ENCODE measurements at places on chromosomes 1 and 21.

DNA sequence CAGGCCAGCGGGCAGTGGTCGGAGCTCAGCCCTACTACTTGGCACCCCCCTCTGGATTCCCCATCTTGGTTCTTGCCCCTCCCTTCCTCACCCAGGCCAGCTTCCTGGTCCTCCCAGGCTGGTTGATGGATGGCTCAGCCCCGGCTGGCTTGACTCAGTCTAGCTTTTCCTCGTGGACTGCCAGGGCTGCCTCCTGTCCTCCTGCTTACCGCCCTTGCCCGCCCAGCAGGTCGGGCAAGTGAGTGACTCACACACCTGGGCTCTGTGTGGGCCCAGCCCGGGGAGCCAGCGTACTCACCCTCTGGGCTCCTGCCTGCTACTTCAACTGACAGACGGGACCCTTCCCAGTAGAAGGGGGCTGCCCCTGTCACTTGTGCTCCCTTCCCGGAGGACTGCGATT, 19.5 kb upstream of the ARHGEF10L start:
- DNase-seq, result no peak

DNA sequence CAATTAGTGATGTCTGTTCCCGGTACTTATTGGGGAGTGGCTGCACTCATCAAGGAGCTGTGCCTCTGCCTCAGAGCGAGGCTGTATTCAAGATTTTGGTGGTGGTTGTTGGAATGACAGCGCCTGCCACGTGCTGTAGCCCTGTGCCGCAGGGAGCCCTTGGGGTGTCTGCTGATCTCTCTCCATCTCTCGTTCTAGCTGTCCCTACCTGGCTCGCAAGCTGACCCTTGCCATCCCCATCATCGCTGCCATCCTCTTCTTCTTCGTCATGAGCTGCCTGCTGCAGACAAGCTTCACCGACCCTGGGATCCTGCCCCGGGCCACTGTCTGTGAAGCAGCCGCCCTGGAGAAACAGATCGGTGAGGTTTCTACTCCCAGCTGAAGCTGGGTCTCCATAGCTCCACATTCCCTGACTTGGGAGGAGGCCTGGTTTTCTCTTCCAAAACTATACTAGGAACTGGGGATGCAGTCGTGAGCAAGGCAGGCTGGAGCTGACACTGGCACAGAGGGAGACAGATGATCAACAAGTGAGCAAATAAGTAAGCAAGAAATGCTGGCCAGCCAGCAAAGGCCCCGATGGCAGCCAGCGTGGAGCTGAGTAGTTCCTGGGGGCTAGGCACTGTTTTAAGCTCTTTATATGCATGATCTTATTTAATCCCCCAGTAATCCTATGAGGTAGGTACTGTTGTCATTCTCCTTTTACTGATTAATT, 5.9 kb downstream of the ZDHHC18 start:
- no peak for DNase-seq

DNA sequence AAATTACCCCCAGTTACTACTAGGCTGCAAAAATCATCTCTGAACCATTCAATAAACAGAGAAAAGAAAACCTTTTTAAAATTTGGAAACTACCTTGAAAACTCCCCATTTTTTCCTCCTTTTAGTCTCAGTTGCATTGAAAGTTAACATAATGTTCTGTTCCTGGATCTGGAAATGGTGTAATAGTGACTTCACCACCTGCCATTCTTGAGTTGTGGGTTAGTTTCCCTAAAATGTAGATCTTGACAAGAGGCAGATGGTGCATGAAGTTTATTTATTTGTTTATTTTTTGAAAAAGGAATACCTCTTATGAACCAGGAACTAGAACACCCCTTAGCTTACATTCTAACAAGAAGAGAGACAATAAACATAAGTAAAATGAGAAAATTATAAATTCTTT, 72.8 kb downstream of the ATF6 start:
- no peak for DNase-seq

GRCh38 chr1:96513136-96513535, 208.4 kb upstream of the PTBP2 start:
- no peak for DNase-seq

DNA sequence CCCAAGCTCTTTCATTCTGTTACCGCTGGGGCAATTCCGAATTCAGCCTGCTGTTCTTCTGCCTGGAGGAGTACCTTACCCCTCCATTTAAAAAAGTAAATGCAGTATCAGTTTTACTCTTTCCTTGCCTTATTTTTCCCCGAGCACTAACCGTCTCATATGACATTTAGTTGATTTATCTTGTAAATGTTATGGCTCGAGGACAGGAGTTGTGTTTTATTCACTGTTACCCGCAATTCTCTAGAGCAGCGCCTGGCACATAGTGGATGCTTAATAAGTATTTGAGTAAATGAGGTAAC, 425 bp upstream of the TADA1 start:
- DNase-seq, result no peak

GRCh38 chr1:171468120-171468750, 17.1 kb upstream of the PRRC2C start:
- no peak for DNase-seq

- no peak for DNase-seq
Observed at GRCh38 chr1:109827466-109827865, 63.7 kb upstream of the EPS8L3 start.
